Astrocyte of the cerebellum (primary cell): ENCODE measurements at places on chromosomes 11 and 22.

DNA sequence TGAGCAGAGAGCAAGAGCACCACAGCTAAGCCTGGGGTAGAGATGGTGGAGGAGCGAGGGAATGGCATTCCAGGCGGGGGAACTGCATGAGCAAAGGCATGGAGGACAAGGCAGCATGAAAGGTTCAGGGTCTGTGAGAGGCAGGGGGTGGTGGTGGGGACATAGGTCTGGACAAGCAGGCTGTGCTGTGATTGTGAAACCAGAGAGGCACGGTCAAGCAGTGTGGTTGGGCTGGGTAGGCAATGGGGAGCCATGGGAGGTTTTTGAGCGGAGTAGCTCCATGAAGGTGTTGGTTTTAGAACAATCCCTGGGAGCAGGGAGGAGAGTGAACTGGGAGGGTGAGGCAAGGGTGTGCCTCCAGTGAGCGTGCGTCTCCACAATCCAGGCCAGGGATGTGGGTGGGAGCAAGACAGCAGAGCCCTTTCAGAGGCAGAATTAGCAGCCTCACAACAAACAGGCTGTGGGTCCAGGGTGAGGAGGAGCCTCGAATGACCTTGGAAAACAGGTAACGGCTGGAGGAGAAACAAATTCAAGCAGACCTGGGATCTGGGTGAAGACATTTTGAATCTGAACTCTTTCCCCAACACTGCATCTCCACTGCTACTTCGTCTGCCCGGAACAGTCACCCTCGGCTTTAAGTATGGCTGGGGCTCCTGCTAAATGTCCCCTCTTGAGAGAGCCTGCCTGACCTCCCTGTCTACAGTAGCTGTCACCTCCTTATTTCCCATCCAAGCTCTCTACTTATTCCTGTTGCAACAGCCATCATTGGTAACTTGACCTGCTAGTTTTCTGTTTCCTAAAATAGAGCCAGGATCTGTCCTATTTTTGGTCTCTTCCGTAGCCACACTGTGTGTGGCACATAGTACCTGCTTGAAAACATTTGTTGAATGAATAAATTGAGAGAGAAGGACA lies 27.0 kb upstream of the TSPAN18 start:
- no peak for DNase-seq

- DNase-seq: no peak
Observed at GRCh38 chr11:104541701-104542100, 356.6 kb downstream of the CASP12 start.

DNA sequence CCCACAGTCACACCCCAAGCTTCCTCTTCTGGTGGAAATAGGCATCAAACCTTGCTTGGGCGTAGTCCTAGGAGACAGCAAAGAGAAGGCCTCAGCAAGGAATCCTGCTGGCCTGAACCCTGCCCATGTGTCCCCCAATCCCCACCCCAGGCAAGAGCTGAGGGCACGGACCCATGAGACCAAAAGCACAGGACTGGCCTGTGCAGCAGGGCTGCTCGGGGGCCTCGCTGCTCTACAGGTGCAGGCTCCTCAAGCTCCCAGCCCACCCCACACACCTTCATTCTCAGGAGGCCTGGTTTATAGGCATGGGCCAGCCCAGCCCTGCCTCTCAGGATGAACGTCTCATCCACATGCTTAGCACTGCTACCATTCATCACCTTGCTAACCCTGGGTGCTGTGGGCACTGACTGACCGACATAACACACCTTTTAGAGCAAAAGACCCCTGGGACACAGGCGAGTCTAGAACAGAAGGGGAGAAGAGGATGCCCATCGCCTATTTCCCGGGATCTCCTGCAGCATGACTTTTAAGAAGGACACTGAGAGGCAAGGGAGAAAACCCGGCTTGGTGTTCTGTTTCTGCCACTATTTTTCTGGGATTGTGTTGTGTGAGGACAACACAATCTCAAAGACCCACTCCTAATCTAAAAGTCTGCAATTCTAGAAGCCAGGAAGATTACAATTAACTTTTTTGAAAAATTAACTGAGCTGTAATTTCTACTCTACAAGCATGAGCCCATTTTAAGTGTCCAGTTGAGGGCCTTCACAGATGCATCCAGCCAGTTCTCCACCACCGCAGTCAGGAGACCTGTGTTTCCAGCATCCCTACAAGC lies 15.4 kb downstream of the TCIRG1 start:
- no peak for DNase-seq

DNA sequence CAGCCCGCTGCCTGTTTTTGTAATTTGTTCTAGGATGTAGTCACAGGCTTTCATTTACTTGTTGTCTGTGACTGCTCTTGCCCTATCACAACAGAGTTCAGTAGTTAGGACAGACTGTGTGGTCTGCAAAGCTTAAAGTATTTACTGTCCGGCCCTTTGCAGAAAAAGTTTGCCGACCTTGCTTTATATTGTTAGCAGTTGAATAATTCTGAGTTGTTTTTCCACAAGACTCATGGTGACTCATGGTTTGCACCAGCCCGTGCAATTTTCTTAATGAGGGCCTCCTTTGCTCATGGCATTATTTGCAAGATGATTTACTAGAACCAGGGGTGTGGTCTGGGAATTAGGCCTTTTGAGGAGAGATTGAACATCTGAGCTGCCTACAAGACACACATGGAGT lies 110.6 kb downstream of the SCN3B start:
- peak; percentile 19 for DNase-seq
